Epithelial cell of proximal tubule (primary cell): ENCODE measurements at places on chromosomes 12 and 14.

GRCh38 chr12:120574106-120574505, 7.1 kb downstream of the POP5 start:
- no peak for DNase-seq

- DNase-seq, result no peak
These were observed 19.0 kb downstream of the TWF1 start for GRCh38 chr12:43786899-43787693.

DNA sequence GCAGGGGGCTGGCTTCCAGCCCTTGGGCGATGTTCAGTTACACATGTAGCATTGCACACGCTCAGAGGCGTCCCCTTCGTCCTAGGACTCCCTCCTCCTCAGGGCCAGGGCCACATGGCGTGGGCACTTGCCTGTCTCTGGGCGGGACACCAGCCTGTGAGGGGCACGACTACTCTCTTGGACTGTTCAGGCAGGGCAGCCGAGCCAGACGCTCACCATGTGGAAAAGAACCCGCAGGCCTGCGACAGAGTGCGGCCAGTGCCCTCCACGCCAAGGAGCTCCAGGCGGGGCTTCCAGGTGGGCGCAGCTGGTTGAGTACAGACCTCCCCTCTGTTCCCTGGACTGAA, 20.9 kb downstream of the MTA1 start:
- no peak for DNase-seq

- DNase-seq, result no peak
These were observed 158.7 kb upstream of the LRIG3 start for GRCh38 chr12:59079002-59079401.

DNA sequence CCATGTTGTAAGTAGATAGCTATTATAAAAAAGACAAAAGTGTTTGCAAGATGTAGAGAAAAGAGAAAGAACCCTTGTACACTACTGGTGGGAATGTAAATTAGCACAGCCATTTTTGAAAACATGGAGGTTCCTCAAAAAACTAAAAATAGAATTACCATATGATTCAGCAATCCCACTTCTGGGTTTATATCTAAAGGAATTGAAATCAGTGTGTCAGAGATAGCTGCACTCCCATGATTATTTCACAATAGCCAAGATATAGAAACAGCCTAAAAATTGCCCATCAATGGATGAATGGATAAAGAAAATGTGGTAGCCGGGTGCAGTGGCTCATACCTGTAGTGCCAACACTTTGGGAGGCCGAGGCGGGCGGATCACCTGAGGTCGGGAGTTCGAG, 9.2 kb downstream of the PSMC6 start:
- DNase-seq, result no peak

GRCh38 chr14:81446279-81447007, 46.3 kb upstream of the STON2 start:
- DNase-seq, result no peak

GRCh38 chr12:89884952-89885351, 176.3 kb upstream of the ATP2B1 start:
- no peak for DNase-seq

DNA sequence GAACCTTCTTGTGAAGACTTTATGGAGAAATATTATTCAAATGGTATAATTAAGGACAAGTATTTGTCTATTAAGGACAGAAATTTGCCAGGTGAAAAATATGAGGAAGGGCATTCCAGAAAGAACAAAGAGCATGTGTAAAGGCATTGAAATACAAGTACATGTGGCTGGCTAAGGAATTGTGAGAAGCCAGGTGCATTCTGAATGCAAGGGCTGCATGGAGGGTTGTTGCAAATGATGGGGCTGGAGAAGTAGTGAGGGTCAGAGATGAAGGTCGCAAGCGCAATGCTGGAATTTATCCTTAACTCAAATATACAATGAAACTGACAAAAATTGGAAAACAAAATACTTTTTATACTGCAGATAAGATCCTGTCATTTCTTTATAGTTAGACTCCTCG, 437.7 kb downstream of the ADAMTS20 start:
- DNase-seq, result no peak

DNA sequence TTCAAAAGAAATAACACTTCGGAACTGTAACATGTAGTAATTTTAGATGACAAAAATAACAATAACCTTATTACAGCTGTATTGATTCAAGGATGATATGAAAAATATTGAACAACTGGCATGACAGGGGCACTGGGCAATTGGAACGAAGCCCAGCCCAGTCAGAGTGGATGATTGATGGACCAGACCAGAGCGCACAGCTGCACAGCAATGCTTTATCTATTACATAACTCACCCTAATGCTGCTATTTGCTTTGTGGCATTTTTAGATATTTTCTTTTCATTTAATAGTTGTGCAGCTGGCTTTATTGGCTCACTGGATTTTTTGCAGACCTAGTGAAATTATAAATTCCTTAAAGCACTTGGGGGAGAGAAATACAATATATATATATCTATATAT, 26.9 kb upstream of the FERMT2 start:
- no peak for DNase-seq

GRCh38 chr12:101925935-101926334, 48.6 kb downstream of the DRAM1 start:
- DNase-seq, result no peak
